ENCODE measurements at places on chromosomes 2 and 18. TPM values are rescaled to one million over a fixed set of nuclear protein-coding genes. Genes with fewer than 3 reads are reported as not detected.

Gene SLC39A6
- 14.6 TPM for total RNA-seq

GRCh38 chr2:54691445-54692135 lies 31.9 kb upstream of the EML6 start:
- H3K27me3 ChIP-seq: no peaks in the 10 kb centered on the region
- H3K36me3 ChIP-seq: no peaks in the 10 kb centered on the region
- H3K4me1 ChIP-seq: no peaks in the 10 kb centered on the region
- no peak for DNase-seq
- no peak overlapping the region for H3K27ac ChIP-seq

GRCh38 chr2:96701636-96702035 lies 38.2 kb downstream of the LMAN2L start:
- H3K4me3 ChIP-seq: no peak overlapping the region
- H3K4me1 ChIP-seq: no peaks in the 10 kb centered on the region
- peaks cover 9% of the 10 kb centered on the region for H3K36me3 ChIP-seq
- no peaks in the 10 kb centered on the region for H3K27me3 ChIP-seq

Gene IL1R2
- 2.2 TPM for total RNA-seq

GRCh38 chr18:76643199-76643598 lies 148.2 kb upstream of the ZNF516 start:
- H3K4me3 ChIP-seq: no peak overlapping the region
- DNase-seq: no peak
- H3K27me3 ChIP-seq: no peaks in the 10 kb centered on the region
- no peak overlapping the region for H3K27ac ChIP-seq

DNA sequence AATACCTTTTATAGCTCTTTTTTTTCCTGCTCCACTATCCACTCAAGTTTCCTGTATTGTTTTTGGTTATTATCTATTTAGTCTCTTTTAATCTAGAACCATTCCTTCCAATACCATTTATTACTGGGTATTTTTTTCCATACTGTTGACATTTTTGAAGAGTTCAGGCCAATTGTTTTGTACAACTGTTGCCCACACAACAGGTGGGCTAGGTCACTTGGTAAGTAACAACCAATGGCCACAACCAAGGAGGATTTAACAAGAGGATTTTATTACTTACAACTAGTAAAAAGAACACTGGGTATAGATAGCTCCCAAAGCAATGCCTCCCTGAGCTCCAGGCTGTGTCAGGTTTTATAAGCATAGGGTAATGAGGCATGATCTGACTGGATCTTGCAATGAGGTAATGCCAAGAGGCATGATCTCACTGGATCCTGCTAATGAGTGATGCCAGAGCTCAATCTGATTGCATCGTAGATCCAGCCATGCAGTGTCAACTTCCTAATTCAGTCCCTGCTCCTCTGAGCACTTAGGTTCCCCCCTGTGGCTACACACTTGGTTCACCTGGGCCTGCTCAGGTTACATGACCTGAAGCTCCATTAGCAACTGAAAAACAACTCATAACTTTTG lies 7.1 kb upstream of the CEP68 start:
- no peak overlapping the region for H3K4me3 ChIP-seq
- no peak for DNase-seq
- no peak overlapping the region for H3K27ac ChIP-seq
- H3K27me3 ChIP-seq: no peaks in the 10 kb centered on the region
- H3K36me3 ChIP-seq: no peaks in the 10 kb centered on the region

DNA sequence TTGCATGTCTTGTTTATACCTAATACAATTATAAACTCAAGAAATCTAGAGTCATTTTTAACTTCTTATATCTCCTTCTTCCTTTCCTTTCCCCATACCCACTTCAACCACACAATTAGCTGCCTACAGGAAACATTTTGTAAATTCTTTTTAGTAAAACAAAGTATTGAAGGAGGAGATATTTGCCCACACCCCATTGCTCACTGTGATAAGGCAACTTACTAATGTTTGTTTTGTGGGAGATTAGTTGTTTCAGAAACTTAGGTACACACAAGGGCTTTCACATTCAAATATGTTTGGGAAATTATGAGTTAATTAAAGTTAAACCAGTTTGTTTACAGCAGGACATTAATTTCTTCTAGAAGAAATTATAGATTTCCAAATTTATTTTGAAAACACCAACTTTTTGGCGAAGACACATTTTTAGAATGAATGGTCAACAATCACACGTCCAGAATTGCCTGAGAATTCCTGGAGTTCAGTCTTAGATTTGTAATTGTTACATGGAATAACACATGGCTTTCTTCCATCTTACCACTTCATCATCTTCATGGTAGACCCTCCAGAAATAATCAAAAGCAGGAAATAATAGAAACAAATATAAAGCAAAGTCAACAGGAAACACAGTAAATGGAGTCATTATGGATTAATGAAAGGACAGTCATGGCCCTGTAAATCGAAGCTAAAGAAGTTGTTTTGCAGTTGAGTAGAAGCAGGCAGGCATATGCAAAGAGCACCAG lies 62.5 kb upstream of the RAB27B start:
- no peak for DNase-seq
- H3K36me3 ChIP-seq: no peaks in the 10 kb centered on the region
- H3K27me3 ChIP-seq: no peaks in the 10 kb centered on the region

Gene REG1A
- 40,006 TPM for total RNA-seq

DNA sequence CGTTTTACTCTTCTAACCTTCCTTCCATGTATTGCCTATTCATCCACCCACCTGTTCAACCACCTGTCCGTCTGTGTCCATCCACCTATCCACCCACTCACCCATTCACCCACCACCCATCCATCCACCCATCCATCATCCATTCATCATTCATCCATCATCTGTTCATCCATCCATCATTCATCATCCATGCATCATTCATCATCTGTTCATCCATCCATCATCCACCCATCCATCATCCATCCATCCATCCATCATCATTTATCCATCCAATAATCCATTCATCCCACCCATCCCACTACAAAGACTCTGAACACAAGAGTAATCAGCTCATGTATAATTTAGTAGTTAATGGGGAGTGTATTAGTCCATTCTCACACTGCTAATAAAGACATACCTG lies 78.0 kb downstream of the ACOXL start:
- no peak for DNase-seq
- H3K4me1 ChIP-seq: no peaks in the 10 kb centered on the region
- no peaks in the 10 kb centered on the region for H3K36me3 ChIP-seq
- H3K27ac ChIP-seq: no peak overlapping the region
- no peaks in the 10 kb centered on the region for H3K27me3 ChIP-seq
- no peak overlapping the region for H3K4me3 ChIP-seq

DNA sequence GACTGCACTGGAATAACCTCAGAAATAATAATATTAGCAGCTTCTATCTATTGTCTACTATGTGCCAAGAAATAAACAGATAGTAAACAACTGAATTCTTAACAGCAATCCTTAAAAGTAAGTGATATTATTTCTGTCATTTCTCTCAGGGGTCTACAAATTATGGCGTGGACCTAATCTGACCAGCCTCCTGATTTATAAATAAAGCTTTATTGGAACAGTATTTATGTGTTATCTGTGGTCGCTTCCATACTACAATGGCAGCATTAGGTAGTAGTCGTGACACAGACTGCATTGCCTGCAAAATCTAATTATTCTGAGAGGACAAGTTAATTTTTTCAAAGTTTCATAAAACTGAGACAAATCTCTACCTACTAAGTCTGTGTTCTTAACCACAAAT lies 49.0 kb downstream of the SLC16A14 start:
- no peaks in the 10 kb centered on the region for H3K4me1 ChIP-seq
- no peak overlapping the region for H3K4me3 ChIP-seq
- no peaks in the 10 kb centered on the region for H3K27me3 ChIP-seq
- H3K36me3 ChIP-seq: no peaks in the 10 kb centered on the region
- no peak for DNase-seq
- no peak overlapping the region for H3K27ac ChIP-seq

Gene KCNE4
- 1.7 TPM for total RNA-seq

DNA sequence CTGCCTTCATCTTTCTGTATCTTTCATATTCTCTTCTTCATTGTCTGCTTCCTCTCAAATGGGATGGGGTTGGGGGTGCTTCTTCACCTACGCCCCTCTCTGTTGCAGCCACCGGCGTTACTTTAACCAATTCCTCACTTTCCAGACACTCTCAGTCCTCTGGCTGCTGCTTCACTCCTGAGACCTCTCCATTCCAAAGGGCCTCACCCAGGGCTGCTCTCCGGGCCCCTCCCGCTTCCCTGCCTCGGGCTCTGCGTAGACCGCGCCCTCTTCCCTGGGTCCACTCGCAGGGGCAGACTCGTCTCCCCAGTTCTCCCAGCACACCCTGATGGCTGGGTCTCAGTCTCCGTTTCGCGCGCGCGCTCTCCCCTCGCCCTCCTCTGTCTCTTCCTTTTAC lies 926 bp downstream of the SERPINB8 start:
- no peaks in the 10 kb centered on the region for H3K36me3 ChIP-seq
- no peaks in the 10 kb centered on the region for H3K27me3 ChIP-seq
- H3K4me3 ChIP-seq: peak overlapping the region; percentile 73
- H3K27ac ChIP-seq: peak overlapping the region; percentile 99
- H3K4me1 ChIP-seq: peaks cover 7% of the 10 kb centered on the region

Gene TLK1
- 25.8 TPM for total RNA-seq

Gene CCL20
- total RNA-seq: 4.6 TPM

DNA sequence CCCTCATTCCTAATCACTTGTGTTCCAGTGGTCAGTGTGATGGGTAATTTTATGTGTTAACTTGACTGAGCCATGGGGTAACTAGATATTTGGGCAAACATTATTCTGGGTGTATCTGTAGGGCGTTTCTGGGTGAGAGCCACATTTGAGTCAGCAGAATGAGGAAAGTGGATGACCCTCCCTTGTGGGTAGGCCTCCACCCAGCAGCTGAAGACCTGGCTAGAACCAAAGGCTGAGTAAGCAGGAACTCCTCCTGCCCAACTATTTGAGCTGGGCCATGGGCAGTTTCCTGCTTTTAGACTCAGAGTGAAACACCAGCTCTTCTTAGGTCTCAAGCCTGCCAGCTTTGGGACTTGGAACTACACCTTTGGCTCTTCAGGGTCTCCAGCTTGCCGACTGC lies 141.8 kb downstream of the ACKR3 start:
- no peak for DNase-seq
- H3K27ac ChIP-seq: no peak overlapping the region
- no peaks in the 10 kb centered on the region for H3K27me3 ChIP-seq
- no peaks in the 10 kb centered on the region for H3K4me1 ChIP-seq

Gene SERPINB2
- 2.0 TPM for total RNA-seq

DNA sequence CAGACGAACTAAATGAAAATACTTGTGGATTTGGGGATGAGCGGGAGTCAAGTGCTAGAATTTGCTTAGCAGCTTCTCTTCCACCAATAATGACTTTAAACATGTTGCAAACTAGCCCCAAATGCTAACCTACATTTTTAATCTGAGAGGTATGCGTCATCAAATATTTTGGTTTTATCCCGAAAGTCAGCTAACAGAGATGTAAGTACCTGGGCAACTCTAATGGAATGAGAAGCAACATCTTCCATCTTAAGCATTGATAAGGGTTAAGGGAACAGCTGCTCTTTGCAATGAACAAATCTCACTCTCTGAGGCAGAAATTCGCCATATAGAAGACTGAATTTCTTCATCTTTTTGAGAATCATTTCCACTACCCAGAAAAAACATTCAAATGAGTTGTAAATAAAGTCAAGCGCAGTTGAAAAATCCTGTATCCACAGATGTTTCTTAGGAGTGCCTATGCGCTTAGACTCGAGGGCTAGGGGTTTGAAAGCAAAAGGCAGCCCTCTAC lies 926 bp upstream of the YPEL5 start:
- no peaks in the 10 kb centered on the region for H3K27me3 ChIP-seq
- H3K4me3 ChIP-seq: peak overlapping the region; percentile 45
- peak overlapping the region; percentile 87 for H3K27ac ChIP-seq

- H3K27me3 ChIP-seq: no peaks in the 10 kb centered on the region
- no peaks in the 10 kb centered on the region for H3K4me1 ChIP-seq
- DNase-seq: no peak
- no peaks in the 10 kb centered on the region for H3K36me3 ChIP-seq
Observed at GRCh38 chr2:232146294-232146693, 184.8 kb downstream of the DIS3L2 start.

GRCh38 chr2:134601264-134601663 lies 117.5 kb downstream of the TMEM163 start:
- no peak overlapping the region for H3K4me3 ChIP-seq
- no peaks in the 10 kb centered on the region for H3K36me3 ChIP-seq
- H3K4me1 ChIP-seq: no peaks in the 10 kb centered on the region

Gene HDLBP
- 734 TPM for total RNA-seq

DNA sequence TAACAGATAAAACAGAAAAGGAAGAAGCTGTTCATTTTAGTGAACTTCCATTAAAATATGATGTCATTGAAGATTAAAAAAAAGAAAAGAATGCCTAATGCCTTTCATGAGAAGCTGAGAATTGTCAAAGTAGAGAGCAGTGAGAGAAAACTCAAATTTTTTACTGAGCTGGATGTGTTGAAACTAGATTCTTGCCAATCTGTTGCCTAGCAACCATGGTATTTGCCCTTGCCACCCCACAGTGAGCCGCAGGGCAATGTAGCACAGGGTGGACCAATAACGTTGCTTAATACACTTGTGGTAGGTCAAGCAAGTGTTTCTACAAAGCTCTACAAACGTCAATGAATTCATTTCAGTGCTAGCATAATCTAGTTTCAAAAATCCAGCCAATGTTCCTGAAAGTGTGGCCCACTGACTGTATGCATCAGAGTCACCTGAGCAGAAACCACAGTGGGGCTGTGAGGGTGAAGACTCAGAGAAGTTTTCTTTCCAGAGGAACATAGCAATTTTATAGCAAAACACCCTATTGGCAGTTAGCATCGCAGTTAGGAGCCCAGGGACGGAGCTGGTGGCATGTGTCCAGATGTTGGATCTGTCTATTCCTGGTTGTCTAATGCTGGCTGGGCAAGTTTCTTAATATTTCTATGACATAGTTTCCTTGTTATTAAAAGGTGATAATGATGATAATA lies 132.2 kb downstream of the DOCK10 start:
- peak overlapping the region; percentile 17 for H3K27ac ChIP-seq
- no peaks in the 10 kb centered on the region for H3K4me1 ChIP-seq
- no peaks in the 10 kb centered on the region for H3K27me3 ChIP-seq

GRCh38 chr18:6638447-6638846 lies 91.1 kb upstream of the ARHGAP28 start:
- no peak for DNase-seq
- H3K27me3 ChIP-seq: no peaks in the 10 kb centered on the region
- no peak overlapping the region for H3K4me3 ChIP-seq
- H3K27ac ChIP-seq: no peak overlapping the region
- no peaks in the 10 kb centered on the region for H3K4me1 ChIP-seq
- H3K36me3 ChIP-seq: no peaks in the 10 kb centered on the region

GRCh38 chr2:59462422-59463197 lies 1090.8 kb downstream of the BCL11A start:
- no peak overlapping the region for H3K4me3 ChIP-seq
- no peaks in the 10 kb centered on the region for H3K36me3 ChIP-seq
- no peaks in the 10 kb centered on the region for H3K27me3 ChIP-seq
- DNase-seq: no peak

Gene ASB18
- not detected for total RNA-seq

Gene CROCC2
- 0.04 TPM for total RNA-seq

Gene IL36A
- not detected for total RNA-seq

Gene CDC42EP3
- total RNA-seq: 11.9 TPM

Gene NPPC
- total RNA-seq: not detected

DNA sequence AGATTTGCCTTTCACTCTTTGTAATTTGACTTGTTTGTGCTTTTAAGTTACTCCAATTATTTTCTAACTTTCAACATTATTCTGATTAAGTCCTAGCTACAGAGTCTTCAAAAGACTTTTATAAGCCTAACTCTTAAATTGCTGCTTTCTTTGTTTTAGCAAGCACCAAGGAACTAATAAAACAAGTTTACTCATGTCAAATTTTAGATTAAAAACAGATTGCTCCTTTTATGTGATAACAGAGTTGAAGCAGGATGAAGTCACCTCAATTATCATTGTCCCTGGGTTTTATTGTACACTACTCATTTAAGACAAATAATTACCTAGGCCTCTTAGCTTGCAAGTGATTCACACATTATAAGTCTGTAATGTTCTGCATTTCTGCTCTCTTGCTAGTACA lies 678.4 kb downstream of the ERBB4 start:
- no peaks in the 10 kb centered on the region for H3K27me3 ChIP-seq
- no peak overlapping the region for H3K27ac ChIP-seq
- H3K36me3 ChIP-seq: no peaks in the 10 kb centered on the region
- DNase-seq: no peak
